ENCODE measurements at places on chromosomes 5 and 9.

DNA sequence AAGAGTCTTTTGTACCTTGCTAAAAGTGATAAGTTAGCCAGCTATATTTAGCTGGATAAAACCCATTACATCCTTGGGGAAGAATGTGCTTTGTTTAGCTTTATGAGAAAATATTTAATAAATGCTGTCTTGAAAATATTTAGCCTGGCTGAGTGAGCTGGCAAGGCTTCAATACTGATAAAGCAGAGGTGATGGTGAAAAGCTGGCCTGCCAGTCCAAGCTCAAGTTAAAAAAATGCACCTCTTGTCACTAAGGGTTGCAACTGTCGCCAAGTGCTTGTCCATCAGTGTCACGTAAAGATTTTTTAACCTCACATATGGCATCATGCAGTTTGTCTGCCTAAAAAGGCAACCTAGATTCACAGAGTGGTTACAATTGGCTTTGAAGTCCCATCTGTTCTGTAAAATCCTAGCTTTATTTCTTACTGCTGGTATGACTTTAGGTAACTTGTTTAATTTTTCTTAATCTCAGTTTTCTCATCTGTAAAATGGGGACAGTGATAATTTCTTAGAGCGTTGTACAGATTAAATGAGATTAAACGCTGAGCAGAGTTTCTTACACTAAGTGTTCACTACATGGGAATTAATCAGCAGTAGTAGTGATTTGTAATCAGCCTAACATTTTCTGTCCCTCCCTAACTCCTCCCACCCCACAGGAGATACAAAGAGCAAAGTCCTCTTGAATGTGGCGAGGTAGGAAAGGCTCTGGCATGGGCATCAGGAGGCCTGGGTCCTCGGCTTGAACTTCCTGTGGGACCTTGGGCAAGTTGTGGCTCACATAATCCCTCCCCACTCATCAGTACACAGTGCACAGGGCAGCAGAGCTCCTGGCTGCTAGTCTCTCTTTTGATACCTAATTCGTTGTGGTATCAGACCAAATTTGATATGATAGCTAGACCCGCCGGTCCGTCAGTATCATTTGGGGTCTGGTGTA is 48.7 kb downstream of the PIK3R1 start:
- DNase-seq, result no peak

- no peak for DNase-seq
Measured at GRCh38 chr5:122402955-122403685, 91.1 kb downstream of the SNCAIP start.

DNA sequence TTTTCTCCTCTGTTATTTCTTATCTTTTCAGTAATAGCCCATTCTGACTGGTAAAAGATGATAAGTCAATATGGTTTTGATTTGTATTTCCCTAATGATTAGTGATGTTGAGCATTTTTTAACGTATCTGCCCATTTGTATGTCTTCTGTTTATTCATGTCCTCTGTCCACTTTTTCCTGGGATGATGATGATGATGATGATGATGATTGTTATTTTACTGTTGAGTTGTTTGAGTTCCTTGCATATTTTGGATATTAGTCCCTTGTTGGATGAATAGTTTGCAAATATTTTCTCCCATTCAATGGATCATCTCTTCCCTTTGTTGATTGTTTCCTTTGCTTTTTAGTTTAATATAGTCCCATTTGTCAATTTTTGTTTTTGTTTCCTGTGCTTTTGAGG is 27.0 kb downstream of the UTP15 start:
- no peak for DNase-seq

GRCh38 chr9:3370715-3371114 is 155.1 kb downstream of the RFX3 start:
- no peak for DNase-seq

DNA sequence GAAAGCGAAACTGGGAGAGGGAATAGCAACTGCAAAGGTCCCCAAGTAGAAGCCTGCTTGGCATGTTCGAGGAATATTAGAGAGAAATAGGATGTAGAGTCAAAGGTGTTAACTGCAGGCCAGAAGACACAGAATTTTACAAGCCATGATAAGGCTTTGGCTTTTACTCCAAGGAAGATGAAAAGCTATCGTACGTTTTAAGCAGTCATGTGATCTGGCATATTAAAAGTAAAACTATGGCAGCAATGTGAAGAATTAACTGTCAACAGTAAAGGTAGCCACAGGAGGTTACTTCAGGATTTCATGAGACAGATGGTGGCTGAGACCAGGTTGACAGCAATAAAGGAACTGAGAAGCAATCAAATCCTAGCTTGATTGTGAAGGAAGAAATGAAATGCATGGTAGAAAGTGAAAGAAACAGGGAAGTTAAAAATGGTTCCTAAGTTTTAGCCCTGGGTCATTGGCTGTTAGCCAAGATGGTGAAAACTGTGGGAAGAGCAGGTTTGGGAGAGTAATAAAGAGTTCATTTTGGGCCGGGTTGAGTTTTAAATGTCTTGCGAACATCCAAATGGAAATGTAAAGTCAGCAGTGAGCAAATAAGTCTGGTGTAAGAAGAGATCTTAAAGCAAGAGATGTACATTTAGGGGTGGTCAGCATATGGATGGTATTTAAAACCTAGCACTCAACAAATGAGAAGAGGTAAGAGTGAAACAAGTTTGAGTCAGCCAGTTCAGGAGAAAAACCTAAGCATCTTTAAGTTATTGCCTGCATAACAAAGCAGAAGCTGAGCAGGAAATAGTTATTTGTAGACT is 20.3 kb upstream of the TTC33 start:
- no peak for DNase-seq

GRCh38 chr5:91403438-91403837 is 20.3 kb upstream of the ARRDC3 start:
- no peak for DNase-seq

DNA sequence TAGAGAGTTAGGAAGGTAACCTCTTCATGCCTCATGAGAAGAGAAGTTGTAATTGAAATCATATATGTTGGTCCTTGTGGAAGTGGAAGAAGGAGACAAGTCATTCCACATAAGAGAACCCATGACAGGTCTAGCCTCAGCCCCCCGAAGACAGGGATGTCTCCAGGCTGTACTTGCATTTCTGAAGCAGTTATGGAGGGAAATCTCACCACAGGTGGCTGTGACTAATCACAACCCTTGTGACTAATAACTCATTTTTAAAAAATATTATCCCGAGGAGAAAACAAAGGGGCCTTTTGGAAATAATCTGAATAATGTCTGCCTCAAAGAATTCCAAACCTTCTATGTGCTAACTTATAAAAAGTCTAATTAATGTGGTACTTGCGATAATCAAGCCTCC is 262.1 kb upstream of the RPS23 start:
- DNase-seq, result no peak

DNA sequence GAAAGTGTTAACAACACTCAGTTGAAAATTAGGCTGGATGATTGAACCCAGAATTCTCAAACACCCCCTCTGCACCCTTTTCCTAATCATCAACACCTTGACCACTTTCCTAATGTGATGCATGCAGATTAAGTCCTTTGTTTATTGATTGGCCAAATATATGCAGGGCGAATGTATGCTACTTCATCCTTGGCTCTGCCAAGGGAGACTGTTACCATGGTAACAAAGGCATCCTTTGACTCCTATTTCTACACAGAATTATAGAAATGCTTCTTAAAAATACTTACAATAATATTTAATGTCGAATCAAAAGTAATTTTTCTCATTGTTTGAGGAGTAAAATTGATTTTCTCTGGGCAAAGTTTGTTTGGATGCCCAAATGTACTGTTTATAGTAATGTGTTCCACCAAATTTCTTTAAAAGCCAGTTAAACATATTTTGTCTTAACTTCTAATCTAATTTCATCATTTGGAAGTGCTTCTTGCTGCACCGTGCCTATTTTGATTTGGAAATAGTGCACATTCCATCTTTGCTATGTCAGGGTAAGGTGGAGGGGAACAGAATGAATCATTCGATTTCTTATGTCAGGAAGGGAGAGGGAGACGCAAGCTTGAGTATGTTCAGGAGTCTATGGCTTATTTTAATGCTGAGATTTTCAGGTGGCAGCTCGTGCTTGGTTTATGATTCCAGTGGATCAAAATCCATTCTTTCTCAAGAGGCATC is 1384.3 kb upstream of the WWC1 start:
- DNase-seq, result no peak

- no peak for DNase-seq
Measured at GRCh38 chr9:36823934-36824333, 210.1 kb downstream of the PAX5 start.

Data from retina (tissue), 1 donor.